ENCODE measurements at places on chromosomes 1 and 21. TPM values are rescaled to one million over a fixed set of nuclear protein-coding genes. Genes with fewer than 3 reads are reported as not detected.

The TNFRSF8 gene
- not detected for total RNA-seq

The FCER1G gene
- total RNA-seq, result 6.3 TPM

The LINGO4 gene
- total RNA-seq, result not detected

The CD160 gene
- not detected for total RNA-seq

The TENT5C gene
- total RNA-seq, result 29.2 TPM

The PTCH2 gene
- 4.6 TPM for total RNA-seq

The LCE2A gene
- total RNA-seq, result not detected

The TEX38 gene
- total RNA-seq, result not detected

The PIAS3 gene
- total RNA-seq, result 30.7 TPM

The TRABD2B gene
- 0.82 TPM for total RNA-seq

The ARTN gene
- 2.4 TPM for total RNA-seq

The CD53 gene
- total RNA-seq, result 11.1 TPM

The ZBTB17 gene
- 31.4 TPM for total RNA-seq

The ZNF593OS gene
- total RNA-seq, result 41.3 TPM

The NOS1AP gene
- 7.9 TPM for total RNA-seq

The CELA3B gene
- not detected for total RNA-seq

The PRAMEF8 gene
- total RNA-seq, result not detected

The CAPZB gene
- total RNA-seq, result 110 TPM

The RC3H1 gene
- 40.2 TPM for total RNA-seq

The COL18A1 gene
- total RNA-seq, result 136 TPM

The SV2A gene
- 38.3 TPM for total RNA-seq

The DIRAS3 gene
- 5.0 TPM for total RNA-seq

The CR1 gene
- 2.2 TPM for total RNA-seq

The A3GALT2 gene
- 0.66 TPM for total RNA-seq

The SNX7 gene
- total RNA-seq, result 30.2 TPM

The SPRR1A gene
- not detected for total RNA-seq

The C1orf87 gene
- not detected for total RNA-seq

The OLFM3 gene
- 19.4 TPM for total RNA-seq

The GSTM2 gene
- total RNA-seq, result 92.3 TPM

The RAB25 gene
- total RNA-seq, result 3.6 TPM

The USP21 gene
- 28.2 TPM for total RNA-seq

The CLCA4 gene
- not detected for total RNA-seq

The LRP8 gene
- total RNA-seq, result 52.0 TPM

The FAM163A gene
- 1.3 TPM for total RNA-seq

The NBPF4 gene
- total RNA-seq, result not detected

The KMO gene
- total RNA-seq, result 12.8 TPM

The GPR52 gene
- total RNA-seq, result 5.8 TPM

Data from camera-type eye (tissue), 1 donor.